Hindlimb muscle (tissue), 1 donor: ENCODE measurements at places on chromosomes 3 and 15. TPM values are rescaled to one million over a fixed set of nuclear protein-coding genes. Genes with fewer than 3 reads are reported as not detected.
A peak's percentile ranks its signal among the peaks of the same experiment; 100 is the strongest.

NUSAP1 gene
- polyA plus RNA-seq: 30.4 TPM

DNA sequence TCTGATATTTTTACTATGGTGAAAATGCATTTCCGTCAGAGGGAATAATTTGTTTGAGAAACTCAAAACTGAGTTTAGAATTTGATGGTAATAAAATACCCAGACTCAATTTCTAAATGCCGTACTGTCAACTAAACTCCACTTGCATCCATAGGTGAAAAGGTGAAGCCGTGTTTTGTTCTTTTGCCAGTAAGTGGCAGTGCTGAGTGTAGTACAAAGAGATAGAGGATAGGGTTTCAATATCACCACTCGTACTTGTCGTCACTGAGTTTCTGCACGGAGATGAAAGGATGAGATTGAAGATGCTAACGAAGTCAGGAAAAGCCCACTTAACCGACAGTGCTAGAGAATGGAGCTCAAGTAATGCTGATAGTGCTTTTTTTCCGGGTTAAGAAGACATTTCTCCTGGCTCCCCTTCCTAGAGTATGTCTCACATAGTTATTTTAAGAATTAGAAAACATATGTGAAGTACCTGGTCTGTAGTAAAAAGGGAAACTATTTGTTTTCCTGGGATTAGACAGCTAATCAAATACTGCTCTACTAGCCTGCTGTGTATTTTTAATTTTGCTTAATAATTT, 345.1 kb downstream of the IL5RA start:
- no peak for DNase-seq

RBP2 gene
- not detected for polyA plus RNA-seq

DNA sequence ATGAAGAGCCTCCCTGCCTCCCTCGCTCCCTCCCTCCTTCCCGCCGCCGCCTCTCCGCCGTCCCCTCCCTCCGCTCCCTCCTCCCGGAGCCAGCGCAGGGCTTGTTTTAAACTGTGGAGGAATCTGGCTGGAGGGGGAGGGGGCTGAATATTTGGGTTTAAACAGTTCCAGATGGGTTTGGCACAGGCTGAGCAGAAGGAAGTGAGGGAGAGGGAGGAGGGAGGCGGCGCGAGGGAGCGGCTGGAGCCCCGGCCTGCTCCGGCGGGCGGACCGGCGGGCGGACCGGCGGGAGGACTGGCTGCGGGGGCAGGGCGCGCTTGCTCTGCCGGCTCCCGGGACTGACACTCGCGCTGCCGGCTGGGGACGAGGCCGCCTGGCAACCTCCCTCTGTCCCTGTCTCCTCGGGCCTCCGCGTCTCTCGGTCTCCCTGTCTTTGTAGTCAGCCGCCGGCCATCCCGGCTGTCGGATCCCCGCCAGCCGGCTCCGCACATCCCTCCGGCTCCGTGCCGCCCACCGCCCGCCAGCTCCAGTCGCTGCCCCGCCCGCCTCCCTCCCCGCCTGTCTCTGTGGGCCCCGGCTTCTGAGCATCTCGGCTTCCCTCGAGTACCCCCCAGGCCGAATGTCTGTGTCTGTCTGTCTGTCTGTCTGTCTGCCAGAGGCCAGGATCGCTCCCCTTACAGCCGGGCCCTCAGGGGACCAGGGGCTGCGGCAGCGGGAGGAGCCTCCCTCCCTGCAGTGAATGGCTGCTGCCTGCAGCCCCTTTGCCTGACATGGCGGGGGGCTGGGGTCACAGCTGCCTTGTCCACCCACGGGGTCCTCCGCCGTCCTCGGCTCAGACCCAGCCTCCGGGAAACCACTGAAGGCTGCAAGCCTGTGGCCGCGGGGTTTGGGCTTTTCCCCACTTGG, 7.6 kb downstream of the EPHB3 start:
- peak; percentile 98 for DNase-seq

DNAJB8 gene
- polyA plus RNA-seq: not detected

SELENOK gene
- polyA plus RNA-seq: 35.7 TPM

FOXB1 gene
- not detected for polyA plus RNA-seq
